Hepatic stellate cell (primary cell): ENCODE measurements at places on chromosomes 3 and 15.

DNA sequence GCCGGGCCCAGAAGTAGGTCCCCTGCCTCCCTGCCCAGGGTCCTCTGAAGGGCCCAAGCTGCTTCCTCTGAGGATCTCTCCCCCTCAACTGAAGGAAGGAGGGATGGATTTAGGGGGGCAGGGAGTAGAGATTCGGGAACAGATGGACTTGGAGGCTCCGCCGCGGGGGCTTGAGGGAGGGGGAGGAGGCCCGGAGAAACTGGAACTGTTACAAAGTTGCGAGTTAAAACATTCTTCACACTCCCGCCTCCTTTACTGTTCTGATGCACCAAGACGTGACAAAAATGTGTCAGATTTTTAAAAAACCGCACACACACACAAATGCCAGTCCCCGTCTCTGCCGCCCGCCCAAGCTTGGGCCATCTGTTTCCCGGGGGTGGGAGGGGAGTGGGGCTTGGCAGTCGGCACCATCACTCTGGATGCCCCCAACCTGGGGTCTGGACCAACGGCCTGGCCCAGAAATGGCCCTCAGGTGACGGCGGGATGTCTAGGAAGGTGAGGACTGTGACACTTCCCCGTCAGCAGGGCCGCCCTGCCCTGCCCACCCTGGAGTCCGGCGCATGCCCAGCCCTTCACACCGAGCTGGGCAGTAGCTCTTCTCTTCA is 25.0 kb upstream of the LINGO1 start:
- no peak for DNase-seq

DNA sequence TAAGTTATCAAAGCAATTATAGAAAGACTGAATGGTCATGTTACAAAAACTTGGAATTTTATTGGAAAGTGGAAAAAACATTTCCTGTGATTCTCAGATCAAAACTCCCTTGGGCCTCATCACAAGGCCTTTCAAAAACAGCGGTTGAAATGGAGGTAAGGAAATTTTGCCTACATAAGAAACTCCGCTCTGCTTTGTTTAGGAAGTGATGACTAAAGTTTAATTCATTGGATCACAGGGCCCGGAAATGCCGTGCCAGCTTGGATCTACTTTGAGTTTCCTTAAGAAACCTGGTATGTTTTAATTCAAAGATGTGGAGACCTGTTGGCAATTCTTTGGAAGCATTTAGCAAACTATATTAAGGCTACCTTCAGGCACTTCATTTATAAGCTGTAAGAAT is 143.9 kb upstream of the MME start:
- no peak for DNase-seq

DNA sequence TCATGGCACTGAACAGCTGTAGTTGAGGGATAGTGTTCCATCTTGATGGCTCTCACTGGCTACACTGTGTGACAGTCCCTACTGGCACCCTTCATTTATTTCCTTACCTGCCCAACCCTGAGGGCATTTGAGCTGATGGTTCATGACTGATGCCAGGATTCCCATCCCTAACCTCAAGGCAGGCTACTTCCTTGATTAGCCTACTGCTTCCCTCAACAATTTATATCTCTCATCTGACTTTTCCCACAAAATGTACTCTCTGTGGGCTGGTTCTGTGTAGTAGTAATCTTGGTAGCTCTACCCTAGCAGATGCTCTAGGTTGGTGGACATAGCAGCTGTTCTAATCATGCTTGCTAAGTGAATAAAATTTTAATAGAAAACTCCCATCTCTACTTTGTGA is 106.0 kb downstream of the THRB start:
- DNase-seq = no peak

GRCh38 chr15:69825941-69826818 is 271.5 kb downstream of the TLE3 start:
- no peak for DNase-seq

- DNase-seq = no peak
These were observed 172.6 kb upstream of the PPP2R3A start for GRCh38 chr3:135792858-135793475.

DNA sequence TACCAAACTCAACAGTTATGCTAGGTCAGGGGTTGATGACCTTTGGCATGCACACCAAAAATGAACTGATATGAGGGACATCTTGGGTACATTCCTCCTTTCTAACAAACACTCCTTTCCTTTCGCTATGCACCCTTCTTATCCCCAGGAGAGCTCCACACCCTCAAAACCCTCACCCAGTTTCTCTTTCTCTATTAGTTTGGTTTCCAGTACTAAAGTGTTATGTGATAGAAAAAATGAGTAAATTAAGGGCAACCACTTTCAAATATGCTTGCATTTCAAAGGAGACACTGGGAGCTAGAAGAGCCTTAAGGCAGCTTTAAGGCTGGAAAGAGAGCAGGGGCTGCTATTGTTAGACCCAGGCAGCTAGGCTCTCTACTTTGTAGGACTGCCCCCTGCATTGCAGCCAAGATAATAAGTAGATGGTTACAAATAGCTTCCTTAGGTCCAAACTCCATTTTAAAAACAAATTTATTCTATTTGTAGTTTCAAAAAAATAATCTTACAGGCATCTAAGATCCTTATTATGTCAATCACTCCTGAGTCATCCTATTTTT is 244.3 kb downstream of the ZIC1 start:
- DNase-seq = no peak

- DNase-seq = no peak
These were observed 305.0 kb upstream of the C2CD4B start for GRCh38 chr15:62469874-62470688.

DNA sequence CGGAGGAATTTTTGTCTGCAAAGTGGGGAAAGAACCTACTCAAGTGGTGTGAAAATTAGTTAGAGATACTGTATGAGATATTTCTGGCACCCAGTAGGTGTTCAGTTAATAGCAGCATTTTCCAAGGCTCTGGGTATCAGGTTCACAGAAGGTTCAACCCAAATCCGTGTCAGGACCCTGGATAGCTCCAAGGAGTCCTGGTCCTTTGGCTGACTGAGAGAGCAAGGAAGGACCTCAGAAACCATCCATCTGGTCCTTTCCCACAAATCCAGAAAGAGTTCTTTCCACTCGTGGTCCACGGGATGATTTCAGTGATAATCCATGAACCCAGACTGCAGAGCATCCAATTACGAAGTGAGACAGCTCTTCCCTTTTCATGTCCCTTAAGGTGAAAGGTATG is 51.4 kb downstream of the SLC6A11 start:
- peak; percentile 12 for DNase-seq

DNA sequence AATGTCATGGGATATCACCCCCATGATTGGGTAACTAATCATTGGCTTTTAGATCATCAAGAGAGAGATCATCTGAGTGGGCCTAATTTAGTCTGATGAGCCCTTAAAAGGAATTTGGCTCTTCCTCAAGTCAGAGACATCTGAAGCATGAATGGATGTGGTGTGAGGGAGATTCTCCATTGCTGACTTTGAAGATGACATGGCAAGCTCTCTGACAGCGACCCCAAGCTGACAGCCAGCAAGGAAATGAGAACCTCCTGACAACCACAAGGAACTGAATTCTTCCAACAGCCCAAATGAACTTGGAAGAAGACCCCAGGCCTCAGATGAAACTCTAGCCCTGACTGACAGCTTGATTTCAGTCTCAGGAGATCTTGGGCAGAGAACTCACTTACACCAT is 108.4 kb upstream of the SPATA12 start:
- no peak for DNase-seq

- DNase-seq = no peak
These were observed 28.9 kb downstream of the CLEC3B start for GRCh38 chr3:45055032-45055410.

- no peak for DNase-seq
These were observed 64.7 kb upstream of the XCR1 start for GRCh38 chr3:46091741-46092701.

DNA sequence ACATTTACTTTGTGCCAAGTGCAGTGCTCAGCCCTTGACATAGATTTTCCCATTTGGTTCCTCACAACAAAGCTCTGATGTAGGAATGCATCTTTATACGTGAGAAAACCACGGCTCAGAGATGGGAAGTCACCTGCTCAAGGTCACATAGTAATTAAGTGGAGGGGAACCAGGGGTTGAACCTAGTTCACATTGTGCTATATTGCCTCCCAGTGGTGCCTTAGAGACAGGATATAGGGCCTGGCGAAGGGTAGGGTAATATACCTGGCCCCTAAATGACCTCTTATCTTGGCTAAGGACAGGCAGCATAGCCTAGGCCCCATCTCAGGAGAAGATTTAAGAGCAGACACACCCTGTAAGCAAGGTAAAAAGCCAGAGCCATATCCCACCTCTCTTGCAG is 71.5 kb downstream of the FOXP1 start:
- DNase-seq = no peak

DNA sequence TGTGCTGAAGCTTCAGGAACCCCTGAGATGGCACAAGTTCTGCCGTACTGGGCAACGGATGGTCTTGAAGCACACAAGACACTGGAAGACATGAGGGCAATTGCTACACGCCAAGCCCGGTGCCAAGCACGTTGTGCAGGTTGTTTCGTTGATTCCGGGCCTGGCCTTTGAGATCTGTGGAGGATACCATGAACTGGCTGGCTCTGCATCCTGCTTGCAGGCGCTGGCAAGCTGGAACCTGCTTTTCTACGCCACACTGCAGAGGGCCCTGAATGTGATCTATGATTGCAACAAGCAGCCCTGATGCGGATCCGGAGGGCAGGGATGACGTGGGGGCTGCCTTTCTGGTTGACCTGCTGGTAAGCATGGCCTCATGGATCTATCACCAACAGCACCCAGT is 262.5 kb upstream of the ATP10A start:
- DNase-seq = no peak

DNA sequence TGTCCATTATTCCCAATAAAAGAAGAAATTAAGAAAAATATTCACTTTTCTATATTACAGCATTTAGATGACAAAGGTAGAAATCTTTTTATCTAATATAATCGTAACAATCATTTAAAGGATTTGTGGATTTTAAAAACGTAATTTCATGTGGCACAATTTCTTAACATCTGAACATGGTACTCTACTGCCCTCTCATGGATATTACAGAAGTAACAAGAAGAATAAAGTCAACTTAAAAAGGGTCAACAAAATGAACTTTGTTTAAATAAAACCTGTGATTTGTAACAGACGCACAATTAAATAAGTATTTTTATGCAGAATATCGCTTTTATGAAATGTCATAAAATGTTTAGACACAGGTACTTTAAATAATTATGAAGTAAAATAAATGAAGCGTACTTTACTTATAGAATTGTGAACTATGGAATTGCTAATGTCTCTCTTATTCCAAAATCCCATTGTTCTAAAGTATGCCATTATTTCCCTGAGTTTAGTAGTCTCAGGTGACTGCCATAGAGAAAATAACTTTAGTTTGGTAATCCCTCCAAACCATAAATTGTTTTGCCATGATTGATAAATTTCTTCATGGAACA is 366.8 kb upstream of the ZNF385D start:
- no peak for DNase-seq

DNA sequence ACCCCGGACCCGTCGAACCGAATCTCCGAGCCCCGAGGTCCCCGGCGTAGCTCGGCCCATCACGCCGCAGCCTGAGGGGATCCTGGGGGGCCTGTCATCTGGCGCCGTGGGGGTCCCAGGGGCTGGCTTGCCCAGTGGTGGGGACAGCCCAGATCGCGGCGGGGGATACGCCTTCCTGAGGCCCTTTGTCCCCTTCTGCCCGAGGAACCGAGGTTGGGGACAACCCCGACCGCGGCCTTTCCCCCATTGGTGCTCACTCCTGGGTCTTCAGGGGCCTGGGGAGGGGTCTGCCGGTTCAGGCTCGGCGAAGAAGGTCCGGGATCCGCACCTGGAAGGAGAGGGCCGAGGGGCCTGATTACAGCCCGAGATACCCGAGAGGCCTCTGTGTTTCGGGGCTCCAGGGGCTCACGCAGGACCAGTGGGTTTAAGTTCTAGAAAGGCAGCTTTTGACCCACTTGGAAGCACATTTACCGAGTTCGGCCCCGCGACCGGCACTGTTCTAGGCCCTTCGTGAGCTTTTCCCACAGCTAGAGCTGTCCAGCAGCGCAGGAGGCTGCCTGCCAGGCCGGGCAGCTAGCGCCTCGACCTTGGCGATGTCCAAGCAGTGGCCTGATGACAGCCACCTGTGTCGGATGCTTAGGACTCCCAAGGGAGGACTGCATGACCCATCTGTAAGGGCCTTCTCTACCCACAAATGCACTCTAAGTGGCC is 504 bp downstream of the ABHD2 start:
- no peak for DNase-seq

- no peak for DNase-seq
These were observed 40.0 kb upstream of the MCF2L2 start for GRCh38 chr3:183468424-183468823.

DNA sequence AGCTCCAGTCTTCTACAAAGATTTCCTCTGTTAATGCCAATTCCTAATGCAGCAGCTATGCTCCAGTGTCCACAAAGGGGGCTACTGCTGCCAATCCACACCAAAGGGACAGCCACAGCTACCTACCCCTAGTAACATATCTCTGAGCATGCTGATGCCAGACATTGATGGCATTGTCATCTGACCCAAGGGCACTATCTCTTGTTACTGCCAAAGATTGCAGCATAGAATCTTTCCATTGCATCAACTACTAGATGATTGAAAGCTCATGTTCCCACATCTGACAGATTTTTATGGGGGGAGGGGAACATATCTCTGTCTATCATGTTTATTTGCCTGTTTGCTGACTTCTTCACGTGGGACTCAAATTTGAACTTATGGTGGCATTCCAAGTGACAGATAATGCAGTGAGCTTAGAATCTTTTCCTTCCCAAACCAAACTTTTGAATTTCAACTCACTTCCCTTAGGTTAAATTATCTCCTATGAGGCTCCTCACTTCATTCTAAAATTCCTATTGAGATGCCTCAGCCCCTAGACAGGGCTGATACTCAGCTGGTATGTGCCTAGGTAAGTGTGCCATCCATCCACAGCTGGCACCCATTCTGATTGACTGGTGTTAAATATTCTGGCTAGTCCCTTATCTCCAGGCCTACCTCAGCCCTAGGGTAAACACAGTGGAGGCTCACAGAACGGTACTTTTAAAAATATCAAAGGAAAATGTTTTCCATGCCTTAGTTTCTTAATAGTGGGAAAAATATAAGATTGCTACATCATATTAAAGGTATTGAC is 100.3 kb downstream of the STRIT1 start:
- no peak for DNase-seq

DNA sequence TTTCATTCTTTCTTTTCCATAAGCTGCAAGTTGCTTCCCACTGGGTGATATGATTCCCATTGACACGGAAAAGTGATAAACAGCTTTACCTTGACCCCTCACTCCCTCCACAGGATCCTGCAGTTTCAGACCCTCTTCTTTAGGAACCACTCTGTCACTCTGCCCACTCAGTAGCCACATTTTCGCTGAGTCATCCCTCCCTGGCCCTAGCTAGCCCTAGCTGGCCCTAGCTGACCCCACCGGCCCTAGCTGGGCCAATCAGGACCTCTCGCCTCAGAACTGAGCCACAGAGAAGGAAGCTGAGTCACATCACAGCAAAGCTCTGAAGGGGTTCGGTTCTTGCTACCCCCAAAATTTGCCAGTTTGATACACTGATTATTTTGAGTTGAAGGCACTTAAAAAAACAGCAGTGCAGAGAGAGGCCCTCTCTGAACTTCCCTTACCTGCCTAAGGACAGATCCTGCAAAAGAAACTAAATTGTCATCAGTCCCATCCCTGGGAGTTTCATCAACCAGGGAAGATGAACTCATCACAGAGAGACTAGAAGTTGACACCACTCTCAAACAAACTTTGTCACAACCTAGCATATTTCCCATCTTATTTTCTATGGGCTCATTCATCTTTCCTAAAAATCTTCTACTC is 233.5 kb upstream of the PROK2 start:
- no peak for DNase-seq

- no peak for DNase-seq
These were observed 1.4 kb downstream of the TMEM43 start for GRCh38 chr3:14126017-14126886.
